Kasumi-1 (cell line): ENCODE measurements at places on chromosomes 12 and 14.
A peak's percentile ranks its signal among the peaks of the same experiment; 100 is the strongest.

GRCh38 chr14:34993426-34993825 lies 10.6 kb downstream of the SRP54 start:
- no peak for DNase-seq

GRCh38 chr12:124465473-124465872 lies 101.9 kb downstream of the NCOR2 start:
- DNase-seq = no peak

GRCh38 chr12:27498149-27498548 lies 25.9 kb upstream of the PPFIBP1 start:
- DNase-seq = no peak

DNA sequence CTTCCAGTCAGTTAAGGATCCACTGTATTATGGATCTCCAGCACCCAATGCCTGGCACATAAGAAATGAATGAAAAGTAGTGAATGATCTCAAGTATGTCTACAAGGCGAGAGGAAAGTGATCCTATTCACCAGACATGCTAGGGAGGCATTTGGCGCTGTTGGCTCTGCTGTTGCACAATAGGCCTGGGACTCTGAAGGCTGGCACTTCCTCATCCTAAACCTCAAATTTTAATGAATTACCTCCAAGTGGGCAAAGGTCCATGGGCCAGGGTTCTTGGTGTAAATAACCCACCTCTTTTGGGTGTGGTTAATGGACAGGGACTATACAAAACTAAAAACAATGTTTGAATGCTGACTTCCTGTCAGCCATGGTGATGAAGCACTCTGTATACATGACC lies 173.4 kb upstream of the PZP start:
- peak; percentile 12 for DNase-seq

DNA sequence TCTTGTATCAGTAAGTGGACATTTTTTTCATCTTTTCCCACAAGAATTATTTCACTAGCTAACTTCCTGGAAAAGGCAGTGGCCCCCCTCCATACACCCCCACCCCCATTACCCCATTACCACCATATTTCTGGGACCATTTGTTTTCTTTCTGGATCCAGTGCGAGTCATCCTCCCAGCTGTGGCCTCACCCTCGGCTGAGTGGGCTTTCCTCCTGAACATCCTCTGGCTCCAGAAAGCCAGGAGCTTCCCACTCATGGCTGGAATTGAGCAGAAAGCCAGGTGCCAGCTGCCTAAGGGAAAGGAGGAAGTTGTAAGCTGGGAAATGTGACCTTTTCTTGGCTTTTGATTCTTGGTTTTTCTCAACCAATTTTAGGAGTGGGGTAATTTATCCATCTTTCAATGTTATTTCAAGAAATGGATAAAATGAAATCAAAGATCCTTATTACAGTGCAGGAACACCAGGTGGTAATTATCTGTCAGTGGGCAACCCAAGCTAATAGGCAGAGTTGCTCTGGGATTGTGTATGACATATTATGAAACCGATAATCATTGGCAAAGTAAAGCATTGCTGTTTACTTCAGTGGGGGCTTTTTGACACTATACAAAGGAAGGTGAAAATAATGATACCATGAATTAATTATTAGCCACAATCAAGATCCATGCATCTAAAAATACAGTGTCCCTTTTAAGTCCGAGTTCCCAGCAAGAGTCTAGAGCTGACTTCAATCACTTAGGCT lies 124.6 kb downstream of the KICS2 start:
- no peak for DNase-seq

GRCh38 chr12:117875744-117876435 lies 92.9 kb downstream of the KSR2 start:
- DNase-seq = no peak
